ENCODE measurements at places on chromosomes 12 and 14.

DNA sequence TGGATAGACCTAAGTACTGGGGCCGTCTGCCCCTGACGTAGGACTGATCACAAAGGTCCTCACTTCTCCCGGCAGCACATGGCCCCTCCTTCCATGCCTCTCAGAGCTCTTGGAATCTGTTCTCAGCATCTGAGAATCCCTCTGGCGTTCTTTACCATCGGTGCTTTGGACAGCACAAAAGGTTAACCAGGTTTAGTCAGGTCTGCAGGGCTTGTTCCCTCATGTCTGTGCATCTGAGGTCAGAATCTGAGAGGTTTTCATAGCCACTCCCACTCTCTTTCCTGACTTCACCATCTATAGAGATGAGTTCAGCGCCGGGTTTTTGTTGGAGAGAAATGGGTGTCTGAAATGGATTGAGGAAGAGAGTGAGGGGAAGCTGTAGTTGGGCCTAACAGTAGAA lies 130.0 kb upstream of the ARHGAP5 start:
- DNase-seq: no peak

DNA sequence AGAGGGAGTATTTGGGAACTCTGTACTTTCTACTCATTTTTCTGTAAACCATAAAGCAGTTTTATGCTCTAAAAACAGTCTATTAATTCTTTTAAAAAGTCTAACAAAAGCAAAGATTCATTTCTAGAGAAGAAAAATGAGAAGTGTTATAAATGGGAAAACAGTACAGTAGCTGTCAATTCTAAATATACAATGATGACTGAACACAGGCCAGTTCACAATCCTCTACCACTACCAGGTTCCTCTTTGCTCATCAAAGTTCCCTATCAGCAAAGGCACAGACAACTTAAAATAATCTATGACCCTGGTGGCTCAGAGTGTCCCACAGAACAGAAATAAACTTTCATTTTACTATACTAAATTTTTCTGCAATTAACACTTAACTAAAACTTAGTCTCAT lies 12.5 kb downstream of the NAA25 start:
- no peak for DNase-seq

DNA sequence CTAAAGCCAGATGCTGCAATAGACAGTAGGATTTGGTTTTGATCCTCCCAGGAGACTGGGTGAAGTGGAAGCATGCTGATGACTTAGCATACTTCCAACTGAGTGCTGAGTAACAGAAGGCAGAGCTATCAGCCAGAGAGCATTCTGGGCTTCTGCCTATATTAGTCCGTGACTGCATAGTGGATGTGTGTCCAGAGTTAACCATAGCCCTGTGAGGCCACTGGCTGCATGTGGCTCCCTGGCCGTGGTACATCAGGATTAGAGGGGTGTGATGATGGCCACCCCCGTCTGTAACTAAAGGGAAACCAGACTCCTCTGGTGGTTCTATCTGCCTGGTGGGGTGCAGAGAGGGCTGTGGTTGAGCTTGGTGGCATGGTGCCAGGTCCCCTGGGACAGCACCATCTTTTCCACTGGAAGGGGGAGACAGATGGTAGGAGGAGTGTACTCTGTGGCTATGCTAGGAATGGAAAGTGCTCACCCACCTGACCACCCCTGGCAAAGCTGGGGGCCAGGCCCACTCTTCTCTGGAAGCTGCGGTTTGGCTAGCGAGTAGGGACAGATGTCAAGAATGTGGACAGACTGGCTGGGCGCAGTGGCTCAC lies 27.4 kb downstream of the ABCD4 start:
- no peak for DNase-seq

GRCh38 chr12:54606556-54606955 lies 18.1 kb upstream of the PPP1R1A start:
- DNase-seq: no peak

GRCh38 chr12:116918464-116918863 lies 7.7 kb downstream of the FBXW8 start:
- no peak for DNase-seq

- no peak for DNase-seq
Measured at GRCh38 chr14:53509276-53510244, 356.4 kb upstream of the DDHD1 start.

GRCh38 chr14:52840877-52841276 lies 49.5 kb upstream of the GNPNAT1 start:
- no peak for DNase-seq

GRCh38 chr14:65297744-65298143 lies 114.8 kb upstream of the FUT8 start:
- no peak for DNase-seq

DNA sequence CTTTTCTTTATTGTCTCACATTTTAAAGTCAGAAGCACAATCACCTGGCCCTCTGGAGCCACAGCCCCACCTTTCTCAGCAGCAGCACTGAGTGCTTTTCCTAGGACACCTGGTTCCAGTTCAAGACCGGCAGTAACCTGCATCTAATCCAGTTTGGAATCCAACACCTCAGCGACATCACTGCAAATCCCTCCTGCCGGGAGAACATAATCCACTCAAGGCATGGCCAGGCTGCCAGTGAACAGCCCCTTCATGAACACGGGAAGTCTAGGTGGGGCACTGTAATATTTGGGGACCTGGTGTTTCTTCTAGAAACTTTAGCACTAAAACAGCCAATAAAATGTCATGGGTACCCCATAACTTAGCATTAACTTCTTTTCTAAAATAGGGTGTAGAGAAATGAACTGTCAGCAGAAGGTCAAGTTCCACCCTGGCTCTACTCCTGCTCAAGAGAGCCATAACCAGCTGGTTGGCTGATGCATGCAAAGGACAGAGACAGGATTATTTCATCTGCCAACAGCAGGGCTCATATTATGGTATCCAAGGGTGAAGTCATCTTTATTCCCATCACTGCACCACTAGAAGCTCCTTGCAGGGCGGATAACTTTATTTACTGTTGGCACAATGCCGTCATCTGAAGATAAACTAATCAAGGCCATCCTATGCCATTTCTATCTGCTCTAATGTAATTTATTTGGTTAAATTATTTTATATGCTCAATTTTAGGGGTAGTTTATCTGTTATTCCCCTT lies 76.7 kb downstream of the TTC7B start:
- no peak for DNase-seq

GRCh38 chr14:54428527-54428926 lies 12.6 kb downstream of the CNIH1 start:
- no peak for DNase-seq

- DNase-seq: no peak
Measured at GRCh38 chr12:130832561-130833209, 6.4 kb downstream of the STX2 start.
